MV-4-11 (cell line): ENCODE measurements at places on chromosomes 13 and 19.

- DNase-seq, result peak; percentile 74
Observed at GRCh38 chr13:59337070-59337469, 826.7 kb downstream of the DIAPH3 start.

GRCh38 chr13:53250272-53250875 is 221.8 kb downstream of the OLFM4 start:
- DNase-seq, result peak; percentile 81

DNA sequence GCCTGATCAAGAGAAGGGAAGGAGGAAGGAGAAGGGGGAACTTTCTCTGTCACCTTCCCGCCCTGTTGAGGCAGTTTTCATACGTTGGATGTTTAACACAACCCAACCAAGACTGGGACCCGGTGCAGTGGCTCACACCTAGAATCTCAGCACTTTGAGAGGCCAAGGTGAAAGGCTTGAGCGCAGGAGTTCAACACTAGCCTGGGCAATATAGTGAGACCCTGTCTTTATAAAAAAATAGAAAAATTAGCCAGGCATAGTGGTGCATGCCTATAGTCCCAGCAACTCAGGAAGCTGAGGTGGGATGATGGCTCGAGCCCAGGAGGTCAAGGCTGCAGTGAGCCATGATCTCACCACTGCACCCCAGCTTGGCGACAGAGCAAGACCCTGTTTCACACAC is 59.4 kb upstream of the PEG3 start:
- DNase-seq, result no peak

GRCh38 chr13:48559638-48560320 is 26.9 kb upstream of the RCBTB2 start:
- DNase-seq, result no peak

- DNase-seq, result no peak
Observed at GRCh38 chr19:11451871-11452619, 16.6 kb downstream of the PRKCSH start.

- DNase-seq, result no peak
Observed at GRCh38 chr13:110257408-110257807, 49.5 kb downstream of the COL4A1 start.

DNA sequence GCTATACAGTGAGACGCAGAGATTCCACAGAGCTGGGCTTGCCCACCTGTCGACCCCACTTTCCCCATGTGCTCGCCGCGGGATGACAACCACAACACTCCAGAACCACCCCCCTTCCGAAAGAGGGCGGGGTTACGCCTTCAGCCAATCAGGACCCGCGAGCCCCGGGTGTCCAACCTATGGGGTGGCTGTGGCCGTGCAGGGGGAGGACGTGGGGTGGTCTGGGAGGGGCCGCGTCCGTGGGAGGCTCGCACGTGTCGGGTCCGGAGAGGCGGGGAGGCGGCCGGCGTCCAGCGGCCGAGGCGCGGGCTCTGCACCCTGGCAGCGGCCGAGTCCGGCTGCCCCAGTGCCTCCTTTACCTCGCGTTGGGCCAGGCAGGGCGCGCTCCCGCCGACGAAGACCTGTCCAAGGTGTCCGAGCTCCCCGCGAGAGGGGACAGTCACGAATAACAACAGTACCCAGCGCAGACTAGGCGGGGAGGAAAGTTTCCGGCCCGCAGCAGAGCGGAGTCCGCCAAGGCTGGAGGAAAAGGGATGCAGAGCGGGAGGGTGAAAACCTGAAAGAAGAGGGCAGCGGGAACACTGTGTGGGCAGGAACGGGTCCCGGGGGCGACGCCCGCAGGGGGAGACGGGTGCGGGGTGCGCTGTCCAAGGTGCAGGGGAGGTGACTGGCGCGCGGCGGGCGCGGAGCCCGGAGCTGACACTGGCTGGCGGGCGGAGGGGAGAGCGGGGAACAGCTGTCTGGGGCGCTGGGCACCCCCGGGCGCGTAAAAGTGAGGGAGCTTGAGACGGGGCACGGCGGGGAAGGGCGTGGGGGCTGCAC is 911 bp downstream of the ENOX1 start:
- DNase-seq, result no peak

- no peak for DNase-seq
Observed at GRCh38 chr19:39428283-39429112, 7.3 kb downstream of the RPS16 start.

DNA sequence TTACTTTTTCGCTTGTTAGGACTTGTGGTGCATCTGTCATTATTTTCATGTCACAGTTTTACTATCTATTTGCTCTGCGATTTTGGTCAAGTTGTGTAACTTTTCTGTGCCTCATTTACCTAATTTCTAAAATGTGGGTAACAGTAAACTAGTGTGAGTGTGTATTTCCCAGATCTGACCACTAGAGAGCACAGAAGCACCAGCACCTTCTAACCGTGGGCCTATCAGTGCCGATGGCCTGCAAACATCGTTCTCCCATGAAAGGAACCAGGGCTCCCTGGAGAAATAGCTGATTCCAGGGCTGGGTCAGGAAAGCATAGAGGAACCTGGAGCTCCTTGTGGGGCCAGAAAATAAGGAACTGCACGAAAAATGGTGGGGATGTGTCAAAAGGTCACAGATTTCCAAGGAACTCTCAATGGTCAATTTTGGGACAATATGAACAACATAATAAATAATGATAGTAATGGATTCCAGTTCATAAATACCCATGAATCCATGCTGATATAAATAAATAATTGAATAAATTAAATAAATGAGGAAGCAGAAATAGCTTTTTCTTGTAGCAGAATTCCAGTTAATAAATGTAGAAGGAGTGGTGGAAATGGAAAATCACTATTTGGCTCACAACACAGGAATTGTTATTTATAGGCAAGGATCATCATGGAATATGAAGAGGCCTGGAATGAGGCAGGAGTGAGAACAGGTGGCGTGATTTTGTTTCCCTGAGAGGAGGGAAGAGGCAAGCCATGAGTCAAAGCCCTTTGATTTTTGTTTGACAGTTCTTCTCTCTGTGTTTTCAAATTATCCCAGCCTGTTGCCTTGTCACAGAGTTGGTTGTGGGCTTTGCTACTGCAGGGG is 31.1 kb downstream of the CEACAM8 start:
- DNase-seq, result peak; percentile 39

DNA sequence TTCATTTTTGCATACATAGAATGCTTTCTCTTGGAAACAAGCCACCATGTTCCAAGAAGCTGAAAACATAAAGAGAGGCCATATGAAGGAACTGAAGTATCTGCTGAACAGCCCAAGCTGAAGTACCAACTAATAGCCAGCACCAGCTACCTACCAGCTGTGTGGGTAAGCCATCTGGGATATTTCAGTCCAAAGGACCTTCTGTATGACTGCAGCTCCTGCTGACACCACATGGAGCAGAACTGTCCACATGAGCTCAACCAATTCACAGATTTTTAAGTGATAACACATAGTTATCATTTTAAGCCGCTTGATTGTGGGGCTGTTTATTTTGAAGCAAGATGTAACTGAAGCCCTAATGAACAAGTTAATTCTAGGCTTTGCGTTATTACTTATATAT is 621.1 kb upstream of the KLHL1 start:
- no peak for DNase-seq

- no peak for DNase-seq
Observed at GRCh38 chr13:41691274-41691673, 233.9 kb downstream of the RGCC start.

DNA sequence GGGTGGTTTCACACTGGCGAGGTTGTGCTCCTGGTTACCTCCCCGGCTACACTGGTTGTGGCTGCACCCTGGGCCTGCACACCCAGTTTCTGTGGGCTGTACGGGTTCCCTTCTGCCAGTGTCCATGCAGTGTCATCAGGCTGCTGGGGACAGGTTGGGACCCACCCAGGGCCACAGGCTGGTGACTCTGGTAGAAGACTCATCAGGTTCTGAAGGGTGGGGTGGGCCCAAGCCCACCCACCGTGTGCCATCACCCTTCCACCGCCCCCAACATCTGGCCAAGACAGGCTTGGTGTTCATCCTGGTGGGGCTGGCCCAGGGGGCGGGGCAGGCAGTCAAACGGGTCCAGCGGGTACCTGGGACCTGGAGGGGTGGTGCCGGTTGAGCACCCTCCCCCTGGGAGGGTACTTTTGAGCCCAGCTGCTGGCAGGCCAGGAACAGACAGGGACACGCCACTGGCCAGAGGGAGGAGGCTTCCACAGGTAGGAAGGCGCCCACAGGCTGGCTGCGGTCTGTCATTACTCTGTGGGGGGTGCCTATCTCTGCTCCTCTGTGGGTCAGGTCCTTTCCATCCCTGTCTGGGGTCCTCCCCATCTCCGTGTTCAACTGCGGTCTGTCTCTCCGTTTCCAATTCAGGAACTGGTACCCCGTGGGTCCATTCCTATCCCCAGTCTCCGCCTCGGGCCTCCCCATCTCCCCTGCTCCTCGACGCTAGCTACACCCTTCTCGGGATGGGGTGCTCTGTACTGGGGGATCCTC is at the start of gene RNF225:
TSS of gene RNF225 (plus strand) at position 437 of the 759 bp plus-strand sequence. CDS start 434 bp downstream, outside the sequence.
- DNase-seq, result no peak

- DNase-seq, result no peak
Observed at GRCh38 chr13:41966671-41967070, 5.8 kb upstream of the VWA8 start.

DNA sequence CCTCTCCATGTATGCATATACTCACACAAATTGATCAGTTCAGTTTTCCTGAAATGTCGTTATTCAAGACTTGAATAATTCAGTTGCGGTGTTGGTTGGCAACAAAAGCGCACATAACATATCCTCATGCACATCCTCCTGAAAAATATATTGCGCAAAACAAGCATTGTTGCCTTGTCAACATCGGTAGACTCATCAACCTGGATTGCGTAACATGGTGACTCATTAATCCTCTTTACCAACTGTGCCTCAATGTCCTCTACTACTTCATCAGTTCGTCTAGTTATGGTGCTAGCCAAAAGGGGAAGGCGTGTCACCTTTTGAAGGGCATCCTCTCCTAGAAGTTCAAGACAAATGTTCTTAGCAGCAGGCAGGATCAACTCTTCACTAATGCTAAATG is 357.7 kb downstream of the LMO7 start:
- DNase-seq, result peak; percentile 4

GRCh38 chr19:49340069-49340864 is 5.1 kb downstream of the CD37 start:
- peak; percentile 29 for DNase-seq

DNA sequence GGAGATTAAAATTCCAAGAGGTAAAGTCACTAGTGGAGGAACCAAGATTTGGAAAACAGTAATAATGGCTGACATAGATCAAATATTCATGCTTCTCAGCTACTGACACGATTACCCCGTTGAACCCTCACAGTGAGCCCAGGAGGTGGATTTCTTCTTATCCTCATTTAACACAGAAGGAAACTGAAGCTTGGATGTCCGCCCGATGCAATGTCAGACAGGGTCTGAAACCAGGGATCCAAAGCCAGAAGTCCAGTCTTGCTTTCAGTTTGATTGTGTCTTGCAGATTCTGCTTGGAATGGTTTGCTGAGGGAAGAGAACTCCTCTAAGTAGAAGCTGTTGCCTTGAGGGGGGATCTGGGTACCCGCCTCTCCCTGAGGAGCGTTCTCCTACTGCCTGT is 404.7 kb downstream of the KCNRG start:
- DNase-seq, result no peak

DNA sequence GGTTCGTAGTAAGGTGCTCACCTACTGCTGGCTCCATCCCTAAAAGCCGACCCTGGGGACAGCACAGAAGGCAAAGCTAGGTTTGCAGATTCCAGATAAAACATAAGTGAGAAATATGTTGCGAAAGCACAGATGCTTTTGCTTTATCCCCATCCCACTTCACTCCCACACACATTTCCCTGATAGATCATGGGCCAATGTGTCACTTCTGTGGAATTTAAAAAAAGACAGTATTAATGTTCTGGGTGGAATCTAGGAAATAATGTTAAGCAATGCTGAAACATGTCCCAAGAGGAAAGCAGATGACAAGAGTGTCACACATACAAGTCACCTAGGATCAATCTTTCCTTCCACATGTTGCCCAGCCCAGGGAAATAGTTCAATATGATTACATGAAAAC is 661.0 kb upstream of the MIR17HG start:
- DNase-seq, result no peak

DNA sequence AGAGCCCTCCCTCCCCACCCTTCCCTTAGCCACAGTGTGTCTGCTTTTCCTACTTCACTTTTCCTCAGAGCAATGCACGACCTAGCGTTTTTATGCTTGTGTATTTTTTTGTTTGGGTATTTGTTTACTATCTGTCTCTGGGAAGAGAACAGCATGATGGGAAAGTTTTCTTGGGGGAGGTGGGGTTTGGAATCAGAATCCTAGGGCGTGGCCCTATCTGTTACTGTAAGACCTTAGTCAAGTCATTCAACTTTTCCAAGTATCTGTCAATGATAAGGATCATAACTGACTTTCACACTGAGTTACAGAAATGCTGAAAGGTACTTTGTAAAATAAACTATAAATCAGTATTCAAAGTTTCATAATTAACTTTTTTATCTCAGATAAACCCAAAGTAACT is 146.3 kb upstream of the WASF3 start:
- DNase-seq, result no peak

GRCh38 chr13:21670006-21670882 is 629 bp upstream of the FGF9 start:
- DNase-seq, result no peak

GRCh38 chr13:98239162-98240076 is 62.4 kb upstream of the RNF113B start:
- no peak for DNase-seq

- DNase-seq, result no peak
Observed at GRCh38 chr13:73984949-73985691, 149.1 kb downstream of the KLF12 start.
